ENCODE measurements at places on chromosomes 7 and 10.

DNA sequence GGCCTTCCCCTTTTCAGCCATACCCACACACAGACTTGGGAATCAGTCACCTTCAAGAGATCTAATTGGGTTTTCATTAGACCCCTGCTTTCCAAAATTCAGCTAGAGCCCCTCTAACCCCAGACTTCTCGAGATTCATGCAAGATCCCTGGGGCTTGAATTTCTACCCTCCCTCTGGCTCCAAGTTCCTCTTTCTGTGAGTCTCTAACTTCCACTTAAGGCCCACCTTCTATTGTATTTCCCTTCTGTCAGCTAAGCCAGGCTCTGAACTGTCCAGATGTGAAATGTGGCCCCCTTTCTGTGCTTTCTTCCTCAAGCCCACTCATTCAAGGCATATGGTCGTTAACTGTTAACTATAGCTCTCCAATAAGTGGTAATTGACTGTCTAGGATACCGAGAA lies 132.2 kb downstream of the ZNF365 start:
- DNase-seq, result no peak

- DNase-seq, result no peak
These were observed 28.2 kb upstream of the BMS1 start for GRCh38 chr10:42754155-42755027.

DNA sequence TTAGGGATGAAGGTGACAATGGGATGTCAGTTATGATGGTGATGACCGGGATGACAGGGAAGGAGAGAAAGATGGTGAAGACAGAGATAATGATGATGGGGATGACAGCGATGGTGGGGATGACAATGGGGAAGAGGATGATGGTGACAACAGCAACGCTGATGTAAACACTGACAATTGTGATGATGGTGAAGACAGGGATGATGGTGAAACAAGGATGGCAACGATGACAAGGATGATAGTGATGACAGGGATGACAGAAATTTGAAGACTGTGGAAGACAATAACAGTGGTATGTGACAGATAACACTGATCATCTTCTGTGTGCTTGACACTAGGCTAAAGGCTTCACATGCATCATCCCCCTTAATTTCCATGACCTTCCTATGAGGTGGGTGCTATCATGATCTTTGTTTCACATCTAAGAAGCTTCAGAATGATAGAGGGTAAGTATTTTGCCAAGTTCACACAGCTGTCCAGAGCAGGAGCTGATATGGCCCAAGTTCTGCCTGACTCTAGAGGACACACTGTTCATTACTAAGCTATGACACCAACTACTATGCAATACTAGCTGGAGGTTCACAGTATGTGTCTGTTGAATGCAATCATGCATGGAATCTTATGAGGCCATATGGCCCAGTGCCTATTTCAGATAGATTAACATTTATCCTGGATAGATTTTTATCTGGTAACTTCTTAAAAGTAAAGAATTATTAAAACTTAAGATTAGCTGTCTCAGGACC lies 105.6 kb downstream of the RNLS start:
- DNase-seq, result no peak

GRCh38 chr7:95781961-95782586 lies 9.7 kb downstream of the DYNC1I1 start:
- DNase-seq, result no peak

DNA sequence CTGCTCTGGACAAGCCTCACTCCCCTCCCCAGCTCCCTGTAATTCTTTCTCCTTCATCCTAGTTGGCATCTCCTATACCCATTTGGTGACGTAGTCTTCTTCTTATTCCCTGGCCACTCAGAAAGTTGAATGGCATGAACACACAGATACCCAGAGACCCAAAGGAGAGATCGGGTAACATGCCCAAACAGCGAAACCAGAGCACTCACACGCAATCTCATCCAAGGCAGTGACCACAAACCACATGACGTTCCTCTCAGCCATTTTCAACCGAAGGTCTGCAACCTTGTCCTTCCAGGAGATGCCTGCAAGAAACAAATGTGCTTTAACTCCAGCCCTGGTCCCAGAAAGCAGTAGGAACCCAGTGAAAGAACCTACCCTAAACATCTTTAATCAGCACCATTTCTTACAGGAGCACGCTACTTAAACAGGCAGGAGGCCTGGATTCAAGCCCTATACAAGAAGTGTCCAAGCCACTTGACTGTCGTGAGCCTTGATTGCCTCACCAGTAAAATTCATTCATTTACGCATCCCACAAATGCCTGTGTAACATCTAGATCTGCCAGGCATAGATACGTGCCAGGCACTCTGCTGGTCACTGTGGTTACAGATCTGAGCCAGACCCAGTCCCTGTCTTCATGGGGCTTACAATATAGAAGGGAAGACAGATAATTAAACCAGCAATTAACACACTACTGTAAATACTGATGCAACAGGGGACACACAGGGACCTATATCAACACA lies 37.1 kb downstream of the XPNPEP1 start:
- DNase-seq, result no peak

- DNase-seq, result no peak
These were observed 429.2 kb upstream of the ETV1 start for GRCh38 chr7:14418633-14419032.

GRCh38 chr10:13383399-13383761 lies 35.3 kb upstream of the SEPHS1 start:
- DNase-seq, result no peak

GRCh38 chr7:140616328-140616727 lies 24.3 kb downstream of the DENND2A start:
- DNase-seq, result no peak

DNA sequence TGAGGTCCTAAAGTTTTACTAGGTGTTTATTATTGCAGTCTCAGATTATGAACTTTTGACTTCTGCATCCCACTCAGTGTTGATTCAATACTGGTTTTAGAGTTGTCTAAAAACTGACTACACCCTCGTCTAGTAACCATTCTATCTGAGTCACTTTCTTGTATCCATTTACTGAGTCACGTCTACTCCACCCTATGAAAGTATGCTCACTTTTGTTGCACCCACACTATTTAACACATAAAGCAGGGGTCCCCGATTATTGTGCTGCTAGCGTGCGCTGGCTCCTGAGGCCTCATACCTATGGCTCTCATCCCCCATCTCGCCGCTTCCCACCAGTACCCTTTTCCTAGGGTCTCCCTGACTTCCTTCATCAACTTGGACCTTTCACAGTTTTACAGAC lies 2.0 kb downstream of the SAMD9 start:
- peak; percentile 5 for DNase-seq

DNA sequence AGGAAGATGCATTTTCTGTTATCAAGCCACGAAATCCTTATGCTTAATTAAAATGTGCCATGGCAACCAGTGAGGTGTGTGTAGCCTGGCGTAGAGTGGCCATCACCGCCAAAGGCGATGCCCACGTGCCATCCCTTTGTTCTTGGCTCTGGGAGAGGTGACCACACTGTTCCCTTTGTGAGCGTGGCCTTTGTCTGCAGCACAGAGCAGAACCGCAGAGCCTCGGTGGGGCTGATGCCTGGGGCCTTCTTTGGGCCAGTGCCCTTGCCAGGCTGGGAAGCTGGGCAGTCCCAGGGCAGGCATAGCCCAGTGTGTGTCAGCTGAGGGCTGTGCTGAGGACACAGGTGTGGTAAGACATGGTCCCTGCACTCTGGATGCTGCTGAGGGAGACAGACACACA lies 48.3 kb downstream of the BUB3 start:
- no peak for DNase-seq

GRCh38 chr7:55065079-55065478 lies 46.3 kb downstream of the EGFR start:
- no peak for DNase-seq

DNA sequence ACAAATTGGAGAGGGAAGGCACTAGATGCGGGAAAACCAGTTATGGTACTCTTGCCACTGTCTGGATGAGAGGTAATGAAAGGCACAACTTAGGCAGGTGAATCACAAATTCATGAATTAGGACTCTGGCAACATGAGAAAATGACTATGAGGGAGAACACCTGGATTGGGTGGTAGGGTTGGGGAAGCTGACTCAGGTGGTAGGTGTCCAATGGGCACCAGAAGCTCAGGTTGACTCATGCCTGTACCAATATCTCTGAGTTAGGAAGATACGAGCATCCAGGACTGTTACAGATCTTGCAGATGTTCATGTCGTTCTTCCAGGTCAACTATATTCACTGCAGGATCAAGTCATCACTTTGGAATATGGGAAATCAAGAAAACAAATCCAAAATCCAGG lies 56.7 kb downstream of the NPY start:
- no peak for DNase-seq

DNA sequence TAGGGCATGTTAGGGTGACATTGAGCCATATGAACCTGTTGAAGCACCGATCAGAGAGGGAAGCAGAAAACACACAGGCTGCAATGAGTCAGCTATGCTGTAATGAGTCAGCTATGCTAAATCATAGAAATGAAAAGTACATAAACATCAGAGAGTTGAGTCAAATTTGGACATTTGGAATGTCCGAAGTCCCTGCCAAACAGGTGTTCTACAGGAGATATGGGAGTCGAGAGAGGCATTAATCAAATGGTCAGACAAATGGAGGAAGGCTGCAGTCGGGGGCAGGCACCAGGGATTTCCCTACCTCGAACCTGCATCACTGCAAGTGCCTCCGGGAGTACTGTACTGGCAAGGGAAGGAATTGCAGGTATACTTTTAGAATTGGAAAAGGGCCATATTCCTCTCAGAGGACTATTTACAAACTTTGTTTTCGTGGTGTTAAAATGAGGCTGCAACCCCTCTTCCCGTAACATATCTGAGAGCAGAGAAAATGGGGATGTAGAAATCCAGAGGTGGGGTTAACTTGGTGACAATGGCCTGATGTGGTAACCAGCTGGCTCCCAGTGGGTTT lies 8.8 kb upstream of the ZC3HAV1 start:
- DNase-seq, result peak; percentile 55
